SJCRH30 (cell line): ENCODE measurements at places on chromosomes 2 and 18.

DNA sequence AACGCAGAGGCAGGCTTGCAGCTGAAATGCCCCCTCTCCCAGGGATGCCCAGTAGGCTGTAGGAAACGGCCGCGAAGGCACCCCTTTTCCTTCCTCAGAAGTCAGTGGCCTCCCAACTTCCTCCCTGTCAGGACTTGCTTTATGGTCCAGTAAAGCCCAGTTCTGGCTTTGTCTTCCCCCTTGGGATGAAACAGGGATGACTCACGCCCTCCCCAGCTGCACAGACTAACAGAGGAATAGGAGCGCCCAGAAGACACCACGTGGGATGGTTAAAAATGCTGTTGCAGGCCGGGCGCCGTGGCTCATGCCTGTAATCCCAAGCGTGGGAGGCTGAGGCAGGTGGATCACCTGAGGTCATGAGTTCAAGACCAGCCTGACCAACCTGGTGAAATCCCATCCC is 6.9 kb downstream of the CREG2 start:
- H3K4me3 ChIP-seq: no peak overlapping the region
- H3K4me1 ChIP-seq: no peaks in the 10 kb centered on the region
- no peak for DNase-seq

- H3K4me3 ChIP-seq: peak overlapping the region; percentile 84
- no peaks in the 10 kb centered on the region for H3K4me1 ChIP-seq
- H3K27ac ChIP-seq: peak overlapping the region; percentile 74
- DNase-seq: peak; percentile 81
Measured at GRCh38 chr2:20223407-20224163, 1.3 kb downstream of the SDC1 start.

DNA sequence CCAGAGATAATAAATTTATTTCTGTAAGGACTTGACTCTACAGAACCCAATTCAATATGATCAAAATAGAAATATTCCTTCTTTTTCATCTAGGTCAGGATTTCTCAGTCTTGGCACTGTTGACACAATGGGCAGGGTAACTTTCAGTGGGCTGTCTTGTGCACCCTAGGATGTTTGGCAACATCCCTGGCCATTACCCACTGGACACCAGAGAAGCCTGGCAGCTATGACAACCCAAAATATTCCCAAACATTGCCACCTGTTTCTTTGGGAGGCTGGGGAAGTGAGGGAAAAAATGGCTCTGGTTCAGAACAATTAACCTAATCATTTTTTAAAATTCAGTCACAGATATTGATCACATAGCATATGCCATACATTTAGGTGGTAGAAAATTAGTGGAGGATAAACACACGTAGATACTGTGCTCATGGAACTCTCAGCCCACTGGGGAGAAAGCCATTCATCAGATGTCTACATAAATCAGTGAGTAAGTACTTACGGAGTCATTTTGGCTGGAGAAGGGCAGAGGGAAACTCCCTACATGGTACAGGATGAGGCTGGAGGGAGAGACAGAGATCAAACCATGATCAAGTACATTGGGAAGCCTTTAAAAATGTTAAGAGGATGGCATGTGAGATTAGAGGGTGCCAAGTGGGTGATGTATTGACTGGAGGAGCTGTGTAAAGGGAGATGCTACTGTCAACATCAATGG is 718 bp upstream of the TNP1 start:
- no peak for DNase-seq
- no peak overlapping the region for H3K4me3 ChIP-seq
- no peak overlapping the region for H3K27ac ChIP-seq
- H3K27me3 ChIP-seq: no peaks in the 10 kb centered on the region
- no peaks in the 10 kb centered on the region for H3K36me3 ChIP-seq
- peaks cover 12% of the 10 kb centered on the region for H3K4me1 ChIP-seq

DNA sequence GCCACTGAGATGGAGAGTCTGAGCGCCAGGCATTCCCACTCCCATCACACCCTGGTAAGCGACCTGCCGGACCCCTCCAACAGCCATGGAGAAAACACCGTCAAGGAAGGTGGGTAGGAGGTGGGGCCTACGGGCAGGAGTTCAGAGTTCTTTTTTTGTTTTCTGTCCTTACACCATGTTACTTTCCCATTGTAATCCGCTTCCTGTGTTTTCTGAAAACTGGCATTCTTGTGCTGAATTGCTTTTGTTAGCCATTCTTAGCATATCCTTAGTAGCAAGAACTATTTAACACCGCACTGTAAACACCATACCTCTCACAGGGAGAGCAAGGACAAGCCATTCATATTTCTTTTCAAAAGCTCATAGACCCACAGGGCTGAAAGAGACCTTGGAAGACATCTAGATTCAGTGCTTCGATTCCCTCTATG is 46.2 kb downstream of the UNC80 start:
- H3K4me3 ChIP-seq: no peak overlapping the region
- no peaks in the 10 kb centered on the region for H3K4me1 ChIP-seq
- no peaks in the 10 kb centered on the region for H3K36me3 ChIP-seq
- no peaks in the 10 kb centered on the region for H3K27me3 ChIP-seq
